ENCODE measurements at places on chromosomes 1 and 21.

DNA sequence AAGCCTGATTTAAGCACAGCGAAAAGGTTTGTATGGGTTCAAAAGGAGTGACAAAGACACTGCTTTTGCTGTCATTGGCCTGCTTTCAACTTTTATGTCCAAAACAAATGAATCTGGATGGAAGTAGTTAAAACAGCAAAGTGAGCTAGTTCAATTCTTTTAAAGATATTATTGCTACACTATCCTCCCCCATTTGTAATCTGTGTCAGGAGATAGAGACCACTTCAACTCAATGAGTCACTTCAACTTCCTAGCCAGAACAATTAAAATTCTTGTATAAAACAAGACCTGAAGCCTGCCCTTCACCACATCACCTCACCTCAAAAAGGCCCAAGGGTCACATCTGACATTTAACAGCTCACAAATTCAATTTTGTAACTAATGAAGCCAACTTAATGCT, 364.1 kb upstream of the LYPLAL1 start:
- DNase-seq: no peak

- no peak for DNase-seq
These were observed 124.7 kb downstream of the POU2F1 start for GRCh38 chr1:167345386-167345733.

GRCh38 chr1:186210258-186210657, 164.8 kb downstream of the TPR start:
- DNase-seq: no peak

DNA sequence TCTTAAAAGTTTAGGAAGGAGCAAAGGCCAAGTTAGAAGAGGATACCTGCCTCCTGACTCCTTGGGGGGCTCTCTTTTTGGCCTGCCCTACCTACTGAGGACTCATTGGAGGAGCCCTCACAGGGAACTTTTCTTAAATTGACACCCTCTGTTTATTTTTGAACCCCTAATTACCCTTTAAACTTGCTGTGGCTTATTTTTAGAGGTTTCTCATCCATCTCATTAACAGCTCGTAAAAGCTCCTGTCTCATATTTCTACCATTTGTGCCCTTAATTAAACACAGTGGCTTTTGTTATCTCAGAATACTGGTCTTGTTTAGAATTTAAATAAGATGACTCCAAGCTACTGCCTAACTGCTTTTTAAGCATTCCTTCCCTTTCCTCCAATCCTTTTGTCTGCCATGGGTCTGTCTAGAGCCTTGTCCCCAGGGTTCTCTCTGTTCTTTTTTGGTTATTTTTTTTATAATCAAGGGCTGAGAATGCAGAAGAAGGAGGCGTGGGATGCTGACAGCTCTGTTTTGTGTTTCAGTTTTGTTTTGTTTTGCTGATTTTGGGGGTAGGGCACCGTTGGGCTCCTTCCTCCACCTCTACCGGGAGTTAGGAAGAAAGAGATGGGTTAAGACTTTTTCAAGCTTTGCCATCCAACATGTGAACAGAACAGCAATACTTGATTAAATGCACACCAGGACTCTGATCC, 78.0 kb downstream of the SYT6 start:
- no peak for DNase-seq

- DNase-seq: no peak
These were observed 40.7 kb downstream of the NME7 start for GRCh38 chr1:169326956-169327268.

- DNase-seq: no peak
These were observed 404 bp downstream of the NR0B2 start for GRCh38 chr1:26913389-26913753.

DNA sequence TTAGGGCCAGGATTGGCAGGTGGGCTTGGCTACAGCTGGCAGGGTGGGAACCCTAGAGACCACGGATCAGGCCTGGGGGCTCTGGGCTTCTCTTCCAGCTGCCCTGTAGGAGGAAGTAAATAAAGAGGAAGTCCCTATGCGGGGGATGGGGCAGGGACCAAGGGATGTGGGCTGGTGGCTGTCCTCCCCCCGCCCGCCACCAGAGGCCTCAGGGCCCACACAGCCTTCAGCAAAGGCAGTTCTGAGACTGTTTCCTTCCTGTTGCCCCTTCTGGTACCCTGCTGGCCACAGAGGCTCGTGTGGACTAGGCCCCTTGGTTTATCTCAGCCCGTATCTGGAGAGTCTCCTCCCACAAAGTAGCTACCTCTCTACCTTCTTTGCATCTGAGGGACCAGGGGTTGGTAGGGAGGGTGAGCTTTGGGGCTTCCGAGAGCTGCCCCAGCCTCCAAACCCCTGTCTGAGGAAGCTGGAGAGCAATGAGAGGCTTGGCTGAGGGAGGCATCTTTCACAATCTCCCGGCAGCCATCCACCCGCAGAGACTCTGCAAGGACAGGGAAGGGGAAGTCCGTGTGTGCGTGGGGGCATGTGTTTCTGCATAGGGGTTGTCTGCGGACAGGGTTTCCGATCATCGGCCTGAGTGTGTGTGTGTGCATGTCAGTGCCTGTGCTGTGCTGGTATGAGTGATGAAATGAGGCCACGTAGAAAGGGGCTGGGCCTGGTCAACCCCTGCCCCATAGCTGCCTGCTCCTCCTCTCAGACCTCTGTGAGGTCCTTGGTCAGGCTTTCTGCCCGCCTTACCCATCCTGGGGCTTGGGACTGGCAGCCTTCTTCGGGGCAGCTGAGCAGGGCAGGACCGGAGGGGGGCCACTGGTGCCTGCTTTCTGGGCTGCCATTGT, 12.5 kb downstream of the RPS6KA1 start:
- peak; percentile 48 for DNase-seq

- no peak for DNase-seq
These were observed 27.2 kb downstream of the VPS45 start for GRCh38 chr1:150094734-150095265.

GRCh38 chr1:59730759-59731478, 83.8 kb upstream of the HOOK1 start:
- DNase-seq: no peak

DNA sequence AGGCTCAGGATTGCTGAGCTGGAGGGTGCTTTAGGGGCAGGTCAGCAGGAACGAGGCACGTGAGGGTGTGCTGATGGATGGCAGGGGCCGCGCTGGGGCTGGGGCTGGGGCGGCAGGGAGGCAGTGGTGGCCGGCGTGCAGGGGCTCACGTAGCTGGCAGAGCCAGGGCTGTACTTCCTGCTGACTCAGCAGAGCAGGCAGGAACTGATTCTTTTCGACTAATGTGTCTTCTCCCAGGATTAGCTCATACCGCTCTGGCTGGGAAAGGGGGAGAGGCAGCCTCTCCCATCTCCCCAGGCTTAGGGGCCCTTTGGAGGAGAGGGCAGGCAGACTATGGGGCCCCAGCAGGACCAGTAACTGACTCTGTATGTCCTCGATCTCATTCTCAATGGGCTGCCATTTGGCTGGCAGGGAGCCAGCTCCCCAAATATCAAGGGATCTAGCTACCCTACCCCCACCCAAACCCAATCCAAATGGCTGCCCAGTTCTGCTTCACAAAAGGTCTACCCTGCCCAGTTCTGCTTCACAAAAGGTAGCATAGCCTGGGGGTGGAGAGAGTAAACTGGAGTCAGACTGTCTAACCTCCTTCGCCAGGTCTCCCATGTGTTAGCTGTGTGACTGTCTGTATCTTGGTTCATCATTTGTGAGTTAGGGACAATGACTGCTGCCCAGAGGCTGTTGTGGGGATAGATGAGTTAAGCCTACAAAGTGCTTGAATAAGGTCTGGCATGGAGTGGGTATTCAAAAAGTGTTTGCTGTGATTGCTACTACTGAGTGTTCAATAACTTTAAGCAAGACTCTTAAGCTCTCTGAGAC, 100.1 kb upstream of the SLC2A1 start:
- no peak for DNase-seq

DNA sequence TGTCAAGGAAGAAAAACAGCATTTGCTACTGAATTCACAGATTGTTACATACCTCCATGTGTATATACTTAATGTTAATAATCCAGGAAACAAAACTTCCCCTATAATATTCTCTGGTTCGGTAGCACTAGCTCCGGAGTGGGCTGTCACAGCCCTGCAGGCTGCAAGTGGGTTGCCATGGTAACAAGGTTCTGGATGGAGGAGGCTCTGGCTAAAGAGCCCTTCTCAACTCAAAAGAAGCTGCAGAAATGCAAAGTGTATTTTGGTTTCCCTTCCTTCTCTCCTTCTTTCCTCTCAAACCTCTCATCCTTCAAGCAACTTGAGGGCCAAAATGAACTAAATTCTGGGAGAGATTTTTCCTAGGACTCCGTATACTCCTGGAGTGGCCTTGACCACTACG, 45.2 kb downstream of the ASTN1 start:
- DNase-seq: no peak

- no peak for DNase-seq
These were observed 162.6 kb downstream of the ATG4C start for GRCh38 chr1:62946511-62946910.

DNA sequence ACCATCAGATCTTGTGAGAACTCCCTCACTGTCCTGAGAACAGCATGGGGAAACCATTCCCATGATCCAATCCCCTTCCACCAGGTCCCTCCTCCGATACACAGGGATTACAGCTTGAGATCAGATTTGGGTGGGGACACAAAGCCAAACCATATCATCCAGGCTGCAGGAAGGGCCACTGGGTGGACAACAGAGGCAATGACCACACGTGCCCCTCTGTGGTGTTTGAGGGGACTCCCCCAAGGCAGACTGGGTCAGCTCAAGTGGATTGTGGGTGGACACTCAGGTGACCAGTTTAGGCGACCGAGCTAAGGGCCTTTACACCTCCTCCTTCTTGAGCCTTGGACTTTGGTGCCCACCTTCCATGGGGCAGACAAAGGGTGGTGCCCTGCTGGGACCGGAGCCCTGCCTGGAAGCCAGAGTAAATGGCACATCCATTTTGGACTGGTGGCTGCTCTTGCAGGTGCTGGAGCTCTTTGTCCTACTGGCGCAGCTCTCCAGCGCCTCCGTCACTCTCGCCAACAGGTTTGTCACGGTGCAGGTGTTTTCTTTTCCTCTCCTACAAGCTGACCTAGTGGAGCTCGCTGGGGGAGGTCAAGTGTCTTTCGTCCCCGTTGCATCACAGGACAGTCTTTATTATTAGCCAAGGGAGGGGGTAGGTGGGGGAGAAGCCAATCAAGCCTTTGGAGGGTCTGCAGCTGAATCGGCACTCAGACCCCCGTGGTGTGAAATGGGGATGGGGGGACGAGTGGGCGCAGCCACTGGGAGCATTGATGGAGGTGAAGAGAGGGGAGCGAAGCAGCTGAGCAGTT, 37.6 kb downstream of the CRYAA start:
- DNase-seq: no peak

- DNase-seq: no peak
These were observed 17.8 kb downstream of the CASZ1 start for GRCh38 chr1:10778640-10779039.

DNA sequence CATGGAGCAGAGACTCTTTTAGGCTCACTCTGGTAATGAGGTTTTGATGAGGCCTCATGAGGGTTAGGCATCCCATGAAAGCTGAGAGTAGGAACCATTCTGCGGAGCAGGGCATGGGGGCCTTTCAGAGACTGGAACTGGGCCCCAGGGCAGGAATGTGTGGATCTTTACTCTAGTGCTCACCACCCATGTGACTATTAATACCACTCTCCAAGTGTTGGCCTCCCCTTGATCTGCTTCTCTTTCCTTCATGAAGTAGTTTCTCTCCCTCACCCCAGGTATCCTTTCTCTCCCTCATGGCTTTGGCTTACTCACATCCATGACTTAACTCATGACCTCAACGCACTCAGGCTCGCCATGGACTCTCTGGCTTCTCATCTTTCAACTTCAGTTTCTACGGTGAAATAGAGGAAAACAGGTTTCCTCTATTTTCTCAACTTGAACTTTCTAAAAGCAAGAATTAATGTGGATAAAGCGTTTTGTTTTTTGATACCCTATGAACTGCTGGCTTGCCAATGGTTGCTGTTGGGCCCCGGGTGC, 50.5 kb upstream of the GADD45A start:
- no peak for DNase-seq

- DNase-seq: no peak
These were observed 12.3 kb downstream of the ZBTB7B start for GRCh38 chr1:155014709-155015508.

GRCh38 chr1:205375835-205376545, 19.3 kb upstream of the KLHDC8A start:
- no peak for DNase-seq

DNA sequence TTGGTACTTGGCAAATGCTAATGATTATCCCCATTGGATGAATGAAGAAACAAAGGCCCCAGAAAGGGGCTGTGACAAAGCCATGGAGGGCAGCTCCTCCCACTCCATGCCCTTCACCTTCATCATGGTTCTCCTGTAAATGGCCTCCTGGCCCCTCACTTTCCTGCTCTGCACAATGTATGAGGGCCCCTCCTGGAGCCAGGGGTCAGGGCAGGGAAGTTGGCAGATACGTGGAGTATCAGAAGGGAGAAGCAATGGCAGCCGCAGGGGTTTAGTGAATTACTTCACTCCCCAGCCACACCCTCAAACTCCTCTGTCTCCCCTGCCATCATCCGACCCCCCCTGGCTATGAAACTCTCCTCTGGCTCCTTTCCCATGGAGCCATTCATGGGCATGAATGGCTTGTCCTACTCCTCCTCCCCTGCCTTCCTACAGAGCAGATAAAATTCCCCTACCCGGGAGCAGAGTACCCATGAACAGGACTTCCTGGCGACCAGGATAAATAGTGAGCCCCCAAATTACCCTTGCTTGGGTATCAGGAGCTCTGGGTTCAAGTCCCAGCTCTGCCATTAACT, 86.3 kb downstream of the CAMK2N1 start:
- no peak for DNase-seq

DNA sequence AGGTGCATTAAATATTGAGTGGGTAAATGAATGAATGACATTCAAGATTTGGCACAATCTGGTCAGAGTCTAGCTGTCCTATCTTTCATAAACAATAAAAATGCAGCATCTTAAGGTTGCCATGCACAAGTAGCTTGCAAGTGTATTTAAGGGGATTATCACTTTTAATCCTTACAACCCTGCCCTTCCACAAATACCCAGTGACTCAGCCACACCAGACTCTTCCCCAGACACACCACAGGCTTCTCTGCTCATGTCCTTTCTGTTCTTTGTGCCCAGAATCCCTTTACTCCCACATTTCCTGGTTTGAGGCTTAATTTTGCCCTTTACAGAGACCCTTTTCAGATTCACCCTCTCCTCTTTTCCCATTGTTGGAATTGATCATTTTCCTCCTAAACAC, 59.8 kb downstream of the KIRREL1 start:
- no peak for DNase-seq

DNA sequence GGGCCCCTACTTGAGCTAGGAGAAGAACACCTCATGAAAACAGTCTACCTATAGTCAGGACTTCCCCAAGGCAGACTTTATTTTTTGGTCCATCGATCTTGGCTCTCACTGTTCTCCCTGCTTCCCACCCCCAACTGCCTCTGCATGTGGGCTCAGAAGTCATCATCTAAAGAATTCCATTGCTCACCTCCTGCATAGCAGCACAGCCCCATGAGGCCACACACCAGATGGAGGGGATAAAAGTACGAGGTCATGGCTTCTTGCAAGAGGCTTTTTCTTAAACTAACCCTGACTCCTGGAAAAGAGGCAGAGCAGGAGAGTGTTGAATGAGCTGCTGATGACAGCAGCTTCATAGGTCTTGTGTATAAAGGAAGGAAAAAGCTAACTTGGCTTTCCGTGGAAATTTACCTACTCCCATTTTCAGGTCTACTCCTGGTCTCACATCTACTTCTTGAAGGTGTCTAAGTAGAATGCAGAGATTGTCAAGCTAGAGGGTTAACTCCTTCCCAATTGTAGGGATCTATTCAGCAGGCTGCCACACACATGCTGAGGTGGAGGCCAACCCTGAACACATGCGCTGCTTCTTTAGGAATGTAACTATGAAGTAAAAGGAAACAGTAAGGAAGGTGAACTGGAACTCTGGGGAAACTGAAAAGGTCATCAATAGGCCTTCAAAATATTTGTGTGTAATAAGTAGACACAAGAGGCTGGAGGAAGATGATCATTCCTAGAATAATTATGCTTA, 18.7 kb downstream of the WNT2B start:
- no peak for DNase-seq
